ENCODE measurements at places on chromosomes 4 and X. TPM values are rescaled to one million over a fixed set of nuclear protein-coding genes. Genes with fewer than 3 reads are reported as not detected.

Gene GYPE
- total RNA-seq: not detected

DNA sequence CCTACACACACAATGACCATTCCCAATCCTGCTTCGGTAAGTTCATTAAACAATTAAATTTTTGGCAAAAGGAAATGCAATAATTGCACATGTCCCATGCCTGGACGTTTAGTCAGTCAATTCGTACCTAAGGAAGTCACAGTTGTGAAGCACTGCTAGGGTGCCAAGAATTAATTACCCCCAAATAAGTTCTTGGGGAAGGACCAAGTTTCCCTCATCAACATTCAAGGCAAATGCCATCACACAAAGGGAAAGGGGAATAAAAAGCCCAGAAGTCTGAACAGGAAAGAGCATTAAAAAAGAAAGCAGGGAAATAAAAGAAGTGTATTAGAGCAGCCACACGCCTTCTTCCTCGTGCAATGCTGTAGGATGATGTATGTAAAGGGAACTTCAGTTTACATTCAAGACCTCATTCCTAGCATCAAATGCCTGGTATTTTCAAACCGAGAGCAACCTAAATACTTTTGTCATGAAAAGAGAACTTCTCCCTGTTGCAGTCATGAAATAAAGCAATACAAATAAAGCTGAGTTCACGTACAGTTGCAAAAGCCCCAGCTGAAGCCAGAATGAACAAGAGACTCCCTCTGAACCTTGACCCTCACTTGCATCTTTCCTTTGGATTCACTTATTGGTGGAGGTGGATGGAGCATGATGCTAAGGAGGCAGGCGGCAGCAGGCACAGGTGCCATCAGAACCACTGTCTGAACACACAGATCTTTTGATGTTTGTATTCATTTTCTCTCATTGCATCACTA, 124.0 kb upstream of the PPARGC1A start:
- no peaks in the 10 kb centered on the region for H3K36me3 ChIP-seq
- no peak for DNase-seq
- no peaks in the 10 kb centered on the region for H3K27me3 ChIP-seq
- no peaks in the 10 kb centered on the region for H3K4me1 ChIP-seq
- no peak overlapping the region for H3K27ac ChIP-seq

DNA sequence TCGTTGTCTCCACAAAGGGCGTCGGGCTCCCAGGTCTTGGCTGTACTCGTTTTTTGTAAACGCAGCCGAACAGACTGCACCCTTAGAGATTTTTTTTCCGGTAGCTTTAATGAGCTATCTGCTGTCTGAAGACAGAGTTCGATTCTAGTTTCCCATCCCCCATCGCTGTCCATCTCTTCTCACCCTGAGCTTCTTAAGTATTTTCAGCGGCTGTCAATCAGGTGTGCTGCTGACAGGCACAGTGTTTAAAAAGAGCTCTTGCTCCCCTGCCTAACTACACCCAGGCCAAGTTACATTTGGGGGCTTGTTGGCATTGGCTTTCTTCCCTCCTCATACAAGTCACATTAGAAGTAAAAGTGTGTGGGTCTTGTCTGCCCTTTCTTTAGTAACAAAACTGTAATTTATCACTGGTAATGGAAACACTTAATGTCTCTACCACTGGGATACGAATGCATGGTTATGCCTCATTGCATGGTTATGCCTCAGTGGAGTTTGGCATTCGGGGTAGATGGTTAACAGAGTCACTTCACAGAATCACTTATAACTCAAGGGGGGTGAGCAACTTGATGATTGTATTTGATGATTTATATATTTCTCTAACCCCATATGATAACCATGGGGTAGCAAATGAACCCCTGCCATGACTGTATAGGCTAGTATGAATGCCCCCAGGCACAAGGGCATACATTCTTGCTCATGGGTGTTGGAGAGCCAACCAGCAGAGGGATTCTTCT, 1.4 kb upstream of the ARHGAP6 start:
- no peak overlapping the region for H3K4me3 ChIP-seq
- no peaks in the 10 kb centered on the region for H3K27me3 ChIP-seq
- no peak for DNase-seq
- no peak overlapping the region for H3K27ac ChIP-seq
- H3K36me3 ChIP-seq: no peaks in the 10 kb centered on the region
- H3K4me1 ChIP-seq: no peaks in the 10 kb centered on the region

Gene HTR2C
- total RNA-seq: not detected

- H3K4me1 ChIP-seq: no peaks in the 10 kb centered on the region
- H3K27me3 ChIP-seq: no peaks in the 10 kb centered on the region
- no peak overlapping the region for H3K27ac ChIP-seq
- H3K36me3 ChIP-seq: no peaks in the 10 kb centered on the region
- no peak overlapping the region for H3K4me3 ChIP-seq
These were observed 36.1 kb upstream of the REPS2 start for GRCh38 chrX:16910376-16910775.

DNA sequence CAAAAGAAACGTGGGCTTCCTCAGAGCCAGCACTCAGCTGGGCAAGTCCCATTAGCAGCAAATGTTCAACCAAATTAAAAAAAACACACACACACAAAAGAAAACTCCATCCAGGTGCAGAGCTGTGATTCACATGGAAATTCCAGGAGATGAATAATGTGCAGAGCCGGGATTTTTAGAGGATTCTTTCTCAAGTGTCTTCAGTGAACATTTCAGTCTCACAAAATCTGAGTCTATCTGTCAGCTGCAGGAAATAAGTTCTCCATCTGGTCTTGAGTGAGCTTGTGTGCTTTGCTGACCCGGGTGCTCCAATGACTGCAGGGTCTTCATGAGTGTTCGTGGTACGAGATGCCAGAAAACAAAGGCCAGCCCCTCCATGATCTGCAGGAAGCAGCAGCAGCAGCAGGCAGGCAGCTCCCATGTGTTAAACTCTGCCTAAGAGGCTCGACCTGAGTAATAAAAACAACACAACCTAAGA, 44.3 kb downstream of the RASGEF1B start:
- no peaks in the 10 kb centered on the region for H3K36me3 ChIP-seq
- H3K27ac ChIP-seq: no peak overlapping the region
- no peak for DNase-seq
- no peaks in the 10 kb centered on the region for H3K27me3 ChIP-seq
- no peak overlapping the region for H3K4me3 ChIP-seq
- H3K4me1 ChIP-seq: no peaks in the 10 kb centered on the region

Gene GRPR
- total RNA-seq: 0.21 TPM

GRCh38 chr4:34046580-34046979, 2197.7 kb downstream of the ARAP2 start:
- H3K27ac ChIP-seq: no peak overlapping the region
- H3K4me3 ChIP-seq: no peak overlapping the region
- no peaks in the 10 kb centered on the region for H3K4me1 ChIP-seq
- no peak for DNase-seq
- no peaks in the 10 kb centered on the region for H3K27me3 ChIP-seq

GRCh38 chrX:111103246-111103645, 7.3 kb downstream of the PAK3 start:
- H3K27ac ChIP-seq: no peak overlapping the region
- H3K4me3 ChIP-seq: no peak overlapping the region
- no peak for DNase-seq

- H3K4me1 ChIP-seq: no peaks in the 10 kb centered on the region
- no peak for DNase-seq
- no peak overlapping the region for H3K4me3 ChIP-seq
- H3K27ac ChIP-seq: no peak overlapping the region
- H3K27me3 ChIP-seq: no peaks in the 10 kb centered on the region
- no peaks in the 10 kb centered on the region for H3K36me3 ChIP-seq
These were observed 29.4 kb downstream of the DTHD1 start for GRCh38 chr4:36310793-36311192.

Gene FAM9B
- not detected for total RNA-seq

Data from Caco-2 (cell line).